ENCODE measurements at places on chromosomes 7 and 10.
A peak's percentile ranks its signal among the peaks of the same experiment; 100 is the strongest.

DNA sequence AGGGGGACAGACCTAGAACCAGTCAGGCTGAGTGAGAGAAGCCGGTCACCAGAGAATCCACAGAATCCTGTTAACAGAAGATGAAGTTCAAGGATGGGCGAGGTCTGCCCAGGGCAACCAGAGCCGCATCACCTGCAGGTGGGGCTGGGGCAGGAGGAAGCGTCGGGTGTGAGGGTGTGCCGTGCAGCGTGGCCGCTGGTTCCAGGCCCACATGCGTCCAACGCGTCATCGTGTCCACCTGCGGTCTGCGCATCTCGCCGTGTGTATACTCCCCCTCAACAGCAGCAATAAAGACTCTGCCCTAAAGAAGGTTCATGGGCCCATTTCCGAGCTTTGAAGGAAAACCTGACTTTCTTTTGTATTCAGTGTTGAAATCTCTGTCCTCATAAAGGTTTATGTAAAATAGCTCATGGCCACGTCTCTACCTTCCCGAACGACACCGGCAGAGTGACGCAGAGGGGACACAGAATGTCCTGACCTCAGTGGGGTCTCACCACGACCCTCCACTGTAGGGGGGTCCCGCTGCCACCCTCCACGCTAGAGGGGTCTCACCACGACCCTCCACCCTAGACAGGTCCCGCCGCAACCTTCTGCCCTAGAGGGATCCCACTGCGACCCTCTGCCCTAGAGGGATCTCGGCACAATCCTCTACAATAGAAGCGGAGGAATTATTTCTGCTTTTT is 446.9 kb downstream of the PTPRN2 start:
- H3K27ac ChIP-seq = no peak overlapping the region
- DNase-seq = no peak
- no peaks in the 10 kb centered on the region for H3K27me3 ChIP-seq
- H3K4me3 ChIP-seq = no peak overlapping the region
- H3K4me1 ChIP-seq = no peaks in the 10 kb centered on the region
- no peaks in the 10 kb centered on the region for H3K36me3 ChIP-seq

DNA sequence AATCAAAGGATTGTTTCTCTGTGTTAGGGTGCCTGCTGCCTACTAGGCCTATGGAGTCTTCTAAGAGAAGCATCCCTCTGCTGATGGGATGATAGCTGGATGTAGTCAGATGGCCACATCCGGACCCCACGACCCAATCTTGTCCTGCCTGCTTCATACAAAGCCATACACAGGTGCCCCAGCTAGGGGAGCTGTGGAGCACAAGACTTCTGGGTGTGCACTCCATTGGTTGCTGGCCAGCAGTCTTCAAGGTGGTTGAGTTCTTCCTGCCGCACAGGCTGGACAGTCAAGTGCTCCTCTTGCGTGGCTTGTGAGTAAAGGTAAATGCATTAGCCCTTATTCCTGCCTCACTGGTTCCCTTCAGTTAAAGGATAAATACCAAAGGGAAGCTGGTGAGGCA is 120.2 kb downstream of the TEX36 start:
- peak; percentile 28 for DNase-seq
- no peaks in the 10 kb centered on the region for H3K27me3 ChIP-seq
- no peaks in the 10 kb centered on the region for H3K36me3 ChIP-seq
- H3K27ac ChIP-seq = no peak overlapping the region

DNA sequence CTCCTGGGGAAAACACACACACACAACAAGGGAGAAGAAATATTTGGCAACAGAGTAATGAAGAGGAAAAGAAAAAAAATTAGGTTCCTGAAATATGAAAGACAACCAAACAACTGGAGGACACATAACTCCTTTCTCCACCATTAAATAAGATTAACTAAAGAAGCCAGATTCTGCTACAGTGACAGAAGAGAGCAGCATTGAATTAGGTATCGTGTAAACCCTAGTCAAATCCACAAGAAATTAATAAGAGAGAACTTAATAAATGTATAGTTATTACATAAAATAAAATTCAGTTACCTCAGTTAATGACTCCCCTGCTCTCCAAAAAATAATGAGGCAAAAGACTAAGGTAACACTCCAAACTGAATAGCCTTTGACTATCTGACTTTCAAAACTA is 306.7 kb downstream of the CRPPA start:
- no peaks in the 10 kb centered on the region for H3K27me3 ChIP-seq
- no peak overlapping the region for H3K4me3 ChIP-seq
- no peaks in the 10 kb centered on the region for H3K4me1 ChIP-seq
- DNase-seq = peak; percentile 37
- no peak overlapping the region for H3K27ac ChIP-seq

DNA sequence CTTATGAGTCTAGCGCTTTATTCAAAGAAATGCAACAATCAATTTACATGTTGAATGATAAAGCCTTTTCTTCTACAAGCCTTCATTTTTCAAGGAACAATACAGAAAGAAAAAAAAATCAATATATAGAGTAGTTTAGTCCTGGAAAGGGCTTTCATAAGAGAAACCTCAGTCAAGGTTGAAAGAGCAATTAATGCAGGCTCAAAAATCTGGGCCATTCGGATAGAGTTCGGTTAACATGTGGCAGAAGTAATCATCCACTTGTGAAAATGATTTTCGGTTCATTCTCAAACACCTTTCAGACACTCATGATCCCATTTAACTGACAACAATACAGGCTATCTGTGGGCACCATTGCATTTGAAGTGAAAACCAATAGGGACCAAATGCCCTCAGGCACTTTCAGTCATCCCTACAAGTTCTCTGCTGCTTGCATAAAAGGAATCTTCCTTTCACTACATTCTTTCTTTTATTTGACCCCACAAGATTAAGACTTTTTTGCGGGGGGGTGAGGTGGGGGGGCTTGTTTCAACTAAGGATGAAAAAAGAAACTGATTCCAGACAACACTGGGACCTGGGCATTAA is 177.9 kb downstream of the RNF133 start:
- no peaks in the 10 kb centered on the region for H3K36me3 ChIP-seq
- no peaks in the 10 kb centered on the region for H3K4me1 ChIP-seq
- peak; percentile 66 for DNase-seq
- no peak overlapping the region for H3K27ac ChIP-seq
- no peak overlapping the region for H3K4me3 ChIP-seq
- H3K27me3 ChIP-seq = no peaks in the 10 kb centered on the region

- H3K27me3 ChIP-seq = no peaks in the 10 kb centered on the region
- H3K27ac ChIP-seq = no peak overlapping the region
- H3K4me1 ChIP-seq = no peaks in the 10 kb centered on the region
Observed at GRCh38 chr10:72375585-72375984, 20.9 kb upstream of the DNAJB12 start.

DNA sequence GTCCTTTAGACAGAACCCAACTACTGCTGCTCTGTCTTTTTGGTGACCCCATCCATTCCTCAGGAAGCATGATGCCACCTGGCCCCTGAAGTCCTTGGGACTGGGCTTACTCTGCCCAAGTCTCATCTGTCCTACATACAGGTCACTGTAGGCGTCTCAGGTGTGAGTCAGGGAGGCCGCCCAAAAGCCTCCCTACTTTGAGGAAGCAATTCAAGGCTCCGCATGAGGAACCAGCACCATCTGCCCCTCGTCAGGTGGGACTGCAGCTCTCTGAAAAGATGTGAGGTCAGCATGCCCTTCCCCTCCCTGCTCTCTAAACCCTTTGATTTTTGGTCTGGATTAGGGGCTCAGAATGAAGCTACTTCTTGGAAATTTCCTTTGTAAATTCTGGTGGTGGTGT is 354.8 kb downstream of the CXCL12 start:
- no peaks in the 10 kb centered on the region for H3K4me1 ChIP-seq
- no peak overlapping the region for H3K4me3 ChIP-seq
- H3K27ac ChIP-seq = no peak overlapping the region
- no peaks in the 10 kb centered on the region for H3K27me3 ChIP-seq
- DNase-seq = peak; percentile 84
- H3K36me3 ChIP-seq = no peaks in the 10 kb centered on the region

GRCh38 chr7:144908324-144908723 is 72.5 kb upstream of the TPK1 start:
- peaks cover 2% of the 10 kb centered on the region for H3K4me1 ChIP-seq
- no peak overlapping the region for H3K27ac ChIP-seq
- DNase-seq = no peak
- H3K36me3 ChIP-seq = no peaks in the 10 kb centered on the region
- H3K4me3 ChIP-seq = no peak overlapping the region
- H3K27me3 ChIP-seq = no peaks in the 10 kb centered on the region

DNA sequence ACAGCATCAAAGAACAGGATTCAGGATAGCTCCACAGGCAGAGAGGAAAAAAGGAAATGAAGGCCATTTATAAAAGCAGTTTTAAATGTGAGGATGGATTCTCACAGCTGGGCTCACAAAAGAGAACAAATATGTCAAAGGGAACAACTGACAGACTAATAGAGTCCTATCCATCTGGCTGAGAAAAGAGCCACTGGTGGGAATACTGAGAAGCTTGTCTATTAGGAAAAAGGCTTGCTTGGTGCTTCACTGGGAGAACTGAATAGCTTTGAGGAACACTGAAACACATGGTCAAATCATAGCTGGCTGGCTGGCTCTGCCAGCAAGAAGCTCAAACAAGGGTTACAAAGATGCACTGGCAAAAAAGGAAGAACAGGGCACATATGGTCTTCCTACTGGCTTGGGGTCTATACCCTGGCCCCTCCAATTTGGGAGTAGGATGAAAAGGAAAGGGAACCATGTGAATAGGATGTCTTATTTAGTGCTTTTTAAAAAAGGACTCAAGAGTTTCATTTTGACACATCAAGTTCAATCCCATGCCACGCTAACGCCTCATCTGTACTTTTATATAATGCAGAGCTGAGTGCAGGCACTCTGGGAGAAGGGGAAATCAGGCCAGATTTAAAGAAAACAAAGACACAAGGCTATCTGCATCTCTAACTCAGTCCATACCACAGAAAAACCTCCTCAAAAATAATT is 44.8 kb upstream of the KCNIP2 start:
- no peak overlapping the region for H3K27ac ChIP-seq
- H3K4me3 ChIP-seq = no peak overlapping the region
- peaks cover 2% of the 10 kb centered on the region for H3K4me1 ChIP-seq
- H3K27me3 ChIP-seq = no peaks in the 10 kb centered on the region

DNA sequence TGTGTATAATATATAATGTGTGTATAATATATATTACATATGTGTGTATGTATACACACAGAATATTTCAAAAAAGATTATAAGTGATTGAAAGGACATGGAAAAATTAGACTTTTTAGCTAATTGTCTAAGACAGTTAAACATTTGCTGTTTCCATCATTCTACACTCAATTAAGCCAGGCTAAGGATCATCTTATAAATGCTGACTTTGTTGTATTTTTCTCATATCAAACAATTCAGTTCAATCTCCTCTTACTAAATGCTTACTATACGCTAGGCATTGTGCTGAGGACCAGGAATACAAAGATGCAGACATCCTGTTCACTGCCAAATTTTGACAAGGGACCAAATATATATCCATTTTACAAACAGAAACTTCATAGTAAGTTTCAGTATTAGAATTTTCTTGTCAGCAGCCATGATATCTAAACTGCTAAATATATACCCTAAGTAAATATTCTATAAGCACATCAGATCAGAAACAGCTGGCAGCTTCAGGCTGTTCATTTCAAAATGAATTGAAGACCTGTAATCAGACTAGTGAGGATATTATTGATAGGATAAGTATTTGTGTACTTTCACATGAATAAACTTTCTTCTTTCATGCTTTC is 10.3 kb upstream of the LRRN3 start:
- H3K4me3 ChIP-seq = no peak overlapping the region
- H3K27me3 ChIP-seq = no peaks in the 10 kb centered on the region
- DNase-seq = no peak
- H3K27ac ChIP-seq = no peak overlapping the region
- H3K4me1 ChIP-seq = no peaks in the 10 kb centered on the region
- no peaks in the 10 kb centered on the region for H3K36me3 ChIP-seq

DNA sequence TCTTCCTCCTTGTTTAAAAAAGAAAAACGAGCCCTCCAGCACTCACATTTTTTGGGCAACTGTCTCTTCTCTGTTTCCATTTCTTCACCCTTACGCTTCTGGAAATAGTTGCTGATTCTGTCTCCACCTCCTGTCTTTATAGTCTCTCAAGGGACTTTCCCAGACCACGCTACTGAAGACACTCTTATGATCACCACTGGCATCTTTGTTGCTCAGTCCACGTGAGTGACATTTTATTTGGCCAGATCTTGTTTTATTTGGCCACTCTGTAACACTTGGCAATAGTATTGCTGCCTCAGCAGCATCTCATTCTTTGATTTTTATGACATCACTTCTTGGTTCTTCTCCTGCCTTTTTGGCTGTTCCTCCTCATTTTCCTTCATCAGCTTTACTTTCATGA is 21.6 kb upstream of the NME8 start:
- H3K4me3 ChIP-seq = no peak overlapping the region
- no peaks in the 10 kb centered on the region for H3K36me3 ChIP-seq
- H3K4me1 ChIP-seq = no peaks in the 10 kb centered on the region
- no peak for DNase-seq
- no peaks in the 10 kb centered on the region for H3K27me3 ChIP-seq
- H3K27ac ChIP-seq = no peak overlapping the region

GRCh38 chr7:73704640-73705550 is 14.6 kb downstream of the STX1A start:
- DNase-seq = no peak
- H3K27ac ChIP-seq = no peak overlapping the region
- H3K27me3 ChIP-seq = no peaks in the 10 kb centered on the region

- H3K36me3 ChIP-seq = no peaks in the 10 kb centered on the region
- peaks cover 2% of the 10 kb centered on the region for H3K4me1 ChIP-seq
- no peak overlapping the region for H3K4me3 ChIP-seq
- H3K27ac ChIP-seq = no peak overlapping the region
- peak; percentile 85 for DNase-seq
Observed at GRCh38 chr7:101733713-101734475, 83.5 kb upstream of the CUX1 start.

GRCh38 chr7:123004931-123005330 is 9.4 kb upstream of the TAS2R16 start:
- no peak for DNase-seq
- no peaks in the 10 kb centered on the region for H3K36me3 ChIP-seq
- H3K27ac ChIP-seq = no peak overlapping the region
- H3K27me3 ChIP-seq = no peaks in the 10 kb centered on the region

- DNase-seq = no peak
- no peak overlapping the region for H3K4me3 ChIP-seq
- no peaks in the 10 kb centered on the region for H3K4me1 ChIP-seq
- no peak overlapping the region for H3K27ac ChIP-seq
Observed at GRCh38 chr7:108094933-108095710, 35.0 kb downstream of the LAMB4 start.

DNA sequence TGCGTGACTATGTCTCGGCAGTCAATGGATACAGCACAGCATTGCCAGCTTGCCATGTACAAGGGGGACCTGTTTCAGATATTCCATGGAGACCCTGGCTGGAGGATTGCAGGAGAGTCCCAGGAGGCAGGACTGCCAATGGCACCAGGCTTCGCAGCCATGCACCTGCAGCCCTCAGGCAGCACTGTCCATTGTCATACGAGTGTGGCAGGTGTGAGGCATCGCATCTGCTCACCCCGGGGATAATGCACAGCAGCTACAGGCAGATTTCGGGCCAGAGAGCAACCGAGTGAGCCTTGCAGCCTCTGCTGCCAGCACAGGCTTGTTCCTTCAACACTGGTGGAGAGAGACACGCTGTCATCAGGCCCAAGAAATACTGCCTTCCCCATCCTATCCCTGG is 415.1 kb downstream of the PAXIP1 start:
- no peaks in the 10 kb centered on the region for H3K36me3 ChIP-seq
- H3K4me3 ChIP-seq = no peak overlapping the region
- H3K27me3 ChIP-seq = no peaks in the 10 kb centered on the region
- H3K27ac ChIP-seq = no peak overlapping the region
- no peak for DNase-seq
- no peaks in the 10 kb centered on the region for H3K4me1 ChIP-seq

GRCh38 chr10:79059859-79060379 is 8.8 kb upstream of the ZMIZ1 start:
- no peak for DNase-seq
- H3K36me3 ChIP-seq = no peaks in the 10 kb centered on the region
- no peaks in the 10 kb centered on the region for H3K27me3 ChIP-seq
- H3K27ac ChIP-seq = no peak overlapping the region
